ENCODE measurements at places on chromosomes 11 and 22.

GRCh38 chr11:85845124-85845631 is 10.0 kb upstream of the CCDC83 start:
- DNase-seq = no peak

GRCh38 chr22:46003271-46004091 is 26.5 kb upstream of the WNT7B start:
- DNase-seq = no peak

GRCh38 chr11:94814272-94814976 is 46.3 kb downstream of the AMOTL1 start:
- DNase-seq = no peak

DNA sequence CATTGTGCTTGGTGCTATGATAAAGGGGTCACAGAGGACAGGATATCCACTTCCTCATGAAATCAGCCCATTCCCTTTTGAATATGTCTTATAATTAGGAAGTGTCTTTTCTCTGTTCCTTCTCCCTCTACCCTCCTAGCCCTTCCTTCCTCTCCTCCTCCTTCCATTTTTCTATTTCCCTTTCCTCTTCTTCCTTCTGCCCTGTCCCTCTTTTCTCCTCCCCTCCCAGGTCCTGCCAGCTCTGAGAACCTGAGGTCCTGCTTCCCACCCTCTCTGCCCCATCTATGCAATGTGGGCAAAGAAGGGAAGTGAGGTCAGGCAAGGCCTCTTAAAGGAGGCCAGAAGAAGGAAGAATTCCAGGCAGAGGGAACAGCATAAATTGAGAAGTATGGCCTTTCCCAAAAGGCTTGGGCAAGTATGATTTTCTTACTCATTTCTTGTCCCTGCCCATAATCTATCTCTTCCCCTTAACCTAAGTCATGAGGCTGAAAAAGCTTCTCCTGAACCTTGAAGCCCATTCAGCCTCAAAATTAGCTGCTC is 7.7 kb upstream of the UBASH3B start:
- no peak for DNase-seq

DNA sequence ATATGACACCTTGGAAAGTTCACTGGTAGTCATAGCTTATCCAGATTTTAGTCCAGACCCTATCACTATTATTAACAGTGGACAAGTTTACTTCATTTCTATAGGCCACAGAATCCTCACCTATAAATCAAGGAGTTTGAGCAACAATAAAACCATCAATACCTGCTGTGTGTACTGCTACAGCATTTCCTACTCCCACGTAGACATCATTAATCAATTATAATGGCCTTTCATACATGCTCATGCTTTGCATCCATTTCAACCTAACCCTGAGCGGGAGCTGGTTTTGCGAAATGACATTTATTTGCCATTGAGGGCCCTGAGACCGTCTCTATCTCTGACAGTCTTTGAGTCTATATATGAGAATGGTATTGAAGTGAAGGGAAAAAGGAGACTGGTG is 312.3 kb downstream of the FAT3 start:
- no peak for DNase-seq

- no peak for DNase-seq
Observed at GRCh38 chr11:134582770-134583095, 170.7 kb upstream of the B3GAT1 start.

- no peak for DNase-seq
Observed at GRCh38 chr22:40322021-40322420, 24.3 kb upstream of the ADSL start.

DNA sequence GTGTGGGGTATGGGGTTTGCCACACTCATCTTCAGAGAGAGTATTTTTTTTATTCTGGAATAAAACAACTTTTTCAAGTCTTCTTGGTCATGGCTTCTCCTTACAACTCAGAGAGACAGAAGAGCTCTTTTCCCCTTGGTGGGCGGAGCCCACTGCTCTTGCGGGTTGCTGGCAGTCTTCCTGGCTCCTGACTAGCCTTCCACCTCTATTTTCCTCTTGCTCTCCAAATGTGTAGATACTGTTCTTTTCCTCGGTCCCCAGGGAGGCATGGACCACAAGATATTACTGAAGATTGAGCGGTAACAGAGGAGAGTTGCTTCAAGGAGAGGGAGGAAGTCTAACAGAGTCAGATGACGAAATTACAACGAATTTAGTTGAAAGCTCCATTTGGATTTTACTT is 210.6 kb downstream of the NTM start:
- no peak for DNase-seq

DNA sequence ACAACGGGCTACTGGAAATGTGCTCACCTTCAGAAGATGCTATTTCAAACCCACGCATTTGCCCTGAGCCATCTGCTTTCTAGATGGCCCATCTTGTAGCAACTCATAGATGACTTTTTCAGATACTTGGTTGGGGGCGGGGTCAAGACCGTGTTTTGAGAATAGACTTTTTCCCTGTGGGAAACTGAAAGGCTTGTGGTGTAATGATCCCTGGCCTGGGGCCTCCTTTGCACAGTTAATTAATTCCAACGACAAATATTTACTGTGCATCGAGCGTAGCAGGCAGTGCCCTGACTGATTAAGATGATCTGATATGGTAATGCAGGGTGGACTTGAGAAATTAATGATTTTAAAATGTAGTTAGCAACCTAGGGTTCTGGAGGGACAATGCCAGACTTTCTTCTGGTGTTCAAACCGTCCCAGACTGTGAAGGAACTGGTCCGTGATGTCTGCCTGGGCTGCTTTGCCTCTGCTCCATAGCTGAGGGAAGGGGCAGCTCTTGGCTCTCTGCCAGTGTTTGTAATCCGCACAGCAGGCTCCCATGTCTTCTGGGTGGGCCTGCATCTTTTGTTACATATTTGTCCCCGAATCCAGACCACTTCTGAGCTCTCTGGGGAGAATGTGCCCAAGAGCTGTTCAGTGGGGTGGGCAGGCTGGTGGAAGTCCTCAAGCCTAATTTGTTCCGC is 84.8 kb downstream of the ADAMTS15 start:
- DNase-seq = peak; percentile 36

- no peak for DNase-seq
Observed at GRCh38 chr22:23497016-23497885, 82.8 kb downstream of the IGLL1 start.

DNA sequence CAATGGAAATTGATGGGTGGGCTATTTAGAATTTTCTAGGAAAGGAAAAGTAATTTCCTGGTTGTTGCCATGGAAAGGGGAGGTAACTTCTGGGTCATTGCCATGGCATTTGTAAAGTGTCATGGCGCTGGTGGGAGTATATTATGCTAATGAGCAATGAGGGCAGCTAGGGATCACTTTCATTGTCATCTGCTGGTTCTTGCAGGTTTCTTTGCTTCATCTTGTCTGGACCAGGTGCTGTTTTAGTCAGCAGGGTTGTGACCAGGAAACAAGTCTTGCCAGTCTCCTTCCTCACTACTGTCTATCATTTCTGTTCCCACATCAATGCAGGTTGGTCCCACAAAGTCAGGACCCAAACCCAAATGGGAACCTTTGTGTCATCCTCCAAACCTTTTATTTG is 237.6 kb upstream of the C11orf87 start:
- DNase-seq = no peak

GRCh38 chr11:121437018-121437685 is 15.0 kb upstream of the SORL1 start:
- DNase-seq = peak; percentile 49

GRCh38 chr11:375065-376025 is 6.0 kb downstream of the B4GALNT4 start:
- no peak for DNase-seq

DNA sequence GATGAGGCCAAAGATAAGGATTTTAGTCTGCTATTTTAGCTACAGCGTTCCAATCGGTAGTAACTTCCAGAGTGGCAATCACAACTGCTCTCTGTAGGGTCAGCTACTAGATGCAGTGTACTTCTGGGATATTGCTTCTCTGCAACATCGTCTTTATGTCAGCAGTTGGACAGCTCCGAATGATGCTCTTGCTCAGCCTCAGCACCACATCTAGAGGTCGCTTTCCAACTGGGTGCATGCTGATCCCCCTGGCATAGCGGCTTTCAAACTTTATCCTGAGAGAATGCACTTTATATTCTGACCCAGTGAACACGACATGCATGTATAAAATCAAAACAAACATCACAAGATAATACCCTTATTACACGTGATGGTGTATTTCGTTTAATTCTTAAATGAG is 219.6 kb downstream of the C11orf87 start:
- peak; percentile 81 for DNase-seq

DNA sequence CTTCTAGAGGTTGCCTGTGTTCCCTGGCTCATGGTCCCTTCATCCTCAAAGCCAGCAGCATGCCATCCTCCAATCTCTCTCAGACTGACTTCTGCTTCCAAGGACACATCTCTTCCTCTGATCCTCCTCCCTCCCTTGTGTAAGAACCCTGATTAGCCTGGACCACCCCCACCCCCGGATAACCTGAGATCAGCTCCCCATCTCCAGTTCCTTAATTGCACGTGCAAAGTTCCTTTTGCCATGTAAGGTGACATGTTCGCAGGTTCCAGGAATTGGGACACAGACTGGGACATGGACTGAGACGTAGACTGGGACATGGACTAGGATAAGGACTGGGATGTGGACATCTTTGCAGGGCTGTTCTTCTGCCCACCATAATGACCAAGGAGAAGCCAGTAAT is 925.3 kb downstream of the TBC1D22A start:
- DNase-seq = no peak

DNA sequence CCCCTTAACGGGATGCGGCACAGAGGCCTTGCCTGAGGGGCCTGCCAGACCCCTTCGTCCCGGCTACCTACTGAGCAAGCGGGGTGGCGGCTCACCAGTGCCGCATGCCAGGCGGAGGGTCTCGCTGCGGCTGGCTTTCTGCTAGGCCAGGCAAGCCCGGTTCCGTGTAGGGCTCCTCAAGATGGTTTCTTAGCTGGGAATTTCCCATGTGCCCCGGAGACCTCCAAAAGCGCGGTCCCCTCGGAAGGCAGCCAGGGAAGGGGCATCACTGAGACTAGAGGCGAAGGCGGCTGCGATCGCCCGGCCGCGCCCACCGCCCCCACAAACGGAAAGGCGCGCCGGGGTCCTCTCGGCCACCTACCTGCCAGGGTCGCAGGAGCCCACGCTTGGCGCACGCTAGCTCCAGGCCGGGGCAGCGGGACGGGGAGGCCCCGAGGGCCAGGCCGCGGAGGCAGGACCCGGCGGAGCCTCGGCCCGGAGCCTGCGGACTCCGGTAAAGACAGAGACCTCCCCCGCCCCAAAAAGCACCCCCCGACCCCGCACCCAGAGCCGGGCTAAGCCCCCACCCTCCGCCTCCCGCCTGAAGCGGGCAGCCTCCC is 23.8 kb downstream of the MICAL3 start:
- DNase-seq = peak; percentile 61

DNA sequence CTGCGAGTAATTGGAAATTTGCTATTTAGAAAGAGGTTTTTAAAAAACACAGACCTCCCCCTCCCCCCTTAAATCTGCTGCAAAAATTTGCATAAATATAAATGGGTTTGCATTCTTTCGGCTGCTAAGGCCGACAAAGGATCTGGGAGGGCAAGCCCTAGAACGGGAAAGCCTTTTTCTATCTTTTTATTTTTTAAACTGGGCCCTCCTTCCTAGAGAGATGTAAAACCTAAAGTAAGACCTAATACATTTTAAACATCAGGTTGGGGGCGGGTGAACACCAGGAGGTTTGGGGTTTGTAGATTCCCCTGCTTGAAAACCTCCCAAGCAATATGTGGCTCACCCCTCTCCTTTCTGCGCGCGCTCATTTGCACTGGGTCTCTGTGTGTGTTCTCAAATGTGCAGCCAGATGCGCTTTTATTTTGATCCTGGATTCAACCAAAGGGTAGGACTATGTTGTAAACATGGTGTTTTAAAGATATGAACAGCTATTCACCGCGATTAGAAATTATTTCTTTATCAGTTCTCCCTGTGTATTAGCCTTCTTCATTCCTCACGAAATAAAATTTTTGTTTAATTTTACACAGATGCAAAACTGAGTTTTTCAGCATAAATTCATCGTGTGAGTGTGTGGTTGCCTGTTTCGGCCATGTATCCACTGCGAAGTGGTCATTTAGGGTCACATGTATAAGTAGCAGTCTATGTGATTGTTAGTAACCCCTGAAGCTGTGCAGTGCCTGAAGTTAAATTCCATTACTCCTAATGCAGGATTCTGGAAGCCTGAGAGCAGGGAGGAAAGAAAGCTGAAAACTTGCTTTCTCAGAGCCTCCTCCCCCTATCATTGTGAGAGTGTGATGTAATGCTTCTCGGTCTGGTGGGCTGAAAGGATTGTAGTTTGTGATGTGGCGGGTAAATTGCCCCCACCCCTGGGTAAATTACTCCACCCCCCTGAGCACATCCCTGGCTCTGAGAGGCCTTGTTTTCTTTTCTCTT is 988 bp downstream of the TNRC6B start:
- DNase-seq = peak; percentile 77

DNA sequence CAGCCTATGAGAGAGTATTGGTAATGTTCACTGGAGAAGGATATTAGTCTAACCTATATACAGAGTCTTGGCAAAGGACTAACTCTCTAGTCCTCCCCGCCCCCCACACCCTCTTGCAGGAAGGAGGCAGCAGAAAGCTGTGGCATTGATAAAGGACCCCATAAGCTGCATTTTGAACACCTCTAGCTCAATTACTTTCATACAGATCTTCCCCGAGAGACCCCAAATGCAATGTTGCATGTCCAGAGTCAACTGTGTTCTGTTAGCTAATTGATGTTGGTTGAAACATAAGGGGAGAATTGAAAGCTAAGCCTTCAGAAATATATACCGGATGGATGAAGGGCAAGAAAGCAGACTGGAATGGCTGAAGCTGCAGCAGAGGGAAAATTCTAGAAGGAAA is 2.8 kb downstream of the MAP6 start:
- no peak for DNase-seq
